Large intestine (tissue), 12 donors: ENCODE measurements at places on chromosomes 3 and 15. TPM values are rescaled to one million over a fixed set of nuclear protein-coding genes. Genes with fewer than 3 reads are reported as not detected.

- H3K4me1 ChIP-seq: no peaks in the 10 kb centered on the region
- H3K36me3 ChIP-seq: no peaks in the 10 kb centered on the region
- DNase-seq: no peak
Observed at GRCh38 chr15:87733977-87734376, 522.6 kb downstream of the NTRK3 start.

DNA sequence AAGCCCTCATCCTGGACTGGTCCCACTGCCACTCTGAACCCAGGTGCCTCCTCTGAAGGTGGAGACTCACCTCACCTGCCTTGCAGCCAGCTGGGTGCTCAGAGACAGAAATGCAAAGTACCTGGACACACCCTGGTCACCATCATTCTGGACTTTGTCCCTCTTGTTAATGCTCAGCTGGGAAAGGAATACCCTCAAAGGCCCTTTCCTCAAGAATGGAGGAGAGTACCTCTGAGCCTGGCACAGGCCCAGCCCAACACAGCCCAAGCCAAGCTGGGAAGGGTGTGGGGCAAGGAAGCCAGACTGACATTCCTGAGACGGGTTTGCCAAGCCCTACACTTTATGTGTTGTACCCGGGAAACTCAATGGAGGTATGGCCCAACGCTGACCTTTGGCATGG is 983 bp upstream of the ALAS1 start:
- peak overlapping the region; percentile 88 for H3K27ac ChIP-seq
- H3K27me3 ChIP-seq: no peaks in the 10 kb centered on the region
- H3K4me3 ChIP-seq: no peak overlapping the region
- H3K4me1 ChIP-seq: peaks cover 33% of the 10 kb centered on the region
- peaks cover 11% of the 10 kb centered on the region for H3K36me3 ChIP-seq
- peak; percentile 96 for DNase-seq

- H3K27me3 ChIP-seq: no peaks in the 10 kb centered on the region
- DNase-seq: no peak
- H3K4me3 ChIP-seq: no peak overlapping the region
- no peaks in the 10 kb centered on the region for H3K36me3 ChIP-seq
- no peaks in the 10 kb centered on the region for H3K4me1 ChIP-seq
Observed at GRCh38 chr3:41464401-41464800, 265.1 kb downstream of the CTNNB1 start.

- DNase-seq: no peak
- H3K4me3 ChIP-seq: no peak overlapping the region
- H3K4me1 ChIP-seq: no peaks in the 10 kb centered on the region
- H3K36me3 ChIP-seq: no peaks in the 10 kb centered on the region
Observed at GRCh38 chr3:107822308-107822707, 268.5 kb downstream of the CD47 start.

GRCh38 chr3:126948980-126949535 is 33.9 kb upstream of the PLXNA1 start:
- no peaks in the 10 kb centered on the region for H3K4me1 ChIP-seq
- no peak for DNase-seq
- H3K27ac ChIP-seq: no peak overlapping the region
- H3K36me3 ChIP-seq: no peaks in the 10 kb centered on the region
- no peak overlapping the region for H3K4me3 ChIP-seq
- H3K27me3 ChIP-seq: no peaks in the 10 kb centered on the region

DNA sequence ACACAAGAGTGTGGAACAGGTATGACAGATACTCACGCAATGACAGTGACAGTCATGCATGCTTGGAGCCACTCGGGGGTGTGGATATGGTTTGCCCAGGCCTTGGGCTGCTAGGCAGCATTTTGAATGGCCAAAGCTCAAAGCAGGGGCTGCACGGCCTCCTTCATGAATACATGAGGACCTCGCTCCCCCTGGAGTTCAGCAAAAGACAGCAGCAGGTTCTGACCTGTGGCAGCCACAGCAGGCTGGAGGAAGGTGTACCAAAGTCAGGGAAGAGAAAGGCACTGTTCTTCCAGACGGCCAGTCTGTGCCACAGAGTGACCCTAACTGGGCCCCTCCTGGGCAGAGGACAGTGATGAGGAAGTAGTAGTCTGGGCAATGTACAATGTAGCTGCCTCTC is 88.2 kb upstream of the C2CD4B start:
- H3K36me3 ChIP-seq: no peaks in the 10 kb centered on the region
- no peak overlapping the region for H3K27ac ChIP-seq
- no peaks in the 10 kb centered on the region for H3K4me1 ChIP-seq
- DNase-seq: peak; percentile 1
- no peaks in the 10 kb centered on the region for H3K27me3 ChIP-seq
- no peak overlapping the region for H3K4me3 ChIP-seq

DNA sequence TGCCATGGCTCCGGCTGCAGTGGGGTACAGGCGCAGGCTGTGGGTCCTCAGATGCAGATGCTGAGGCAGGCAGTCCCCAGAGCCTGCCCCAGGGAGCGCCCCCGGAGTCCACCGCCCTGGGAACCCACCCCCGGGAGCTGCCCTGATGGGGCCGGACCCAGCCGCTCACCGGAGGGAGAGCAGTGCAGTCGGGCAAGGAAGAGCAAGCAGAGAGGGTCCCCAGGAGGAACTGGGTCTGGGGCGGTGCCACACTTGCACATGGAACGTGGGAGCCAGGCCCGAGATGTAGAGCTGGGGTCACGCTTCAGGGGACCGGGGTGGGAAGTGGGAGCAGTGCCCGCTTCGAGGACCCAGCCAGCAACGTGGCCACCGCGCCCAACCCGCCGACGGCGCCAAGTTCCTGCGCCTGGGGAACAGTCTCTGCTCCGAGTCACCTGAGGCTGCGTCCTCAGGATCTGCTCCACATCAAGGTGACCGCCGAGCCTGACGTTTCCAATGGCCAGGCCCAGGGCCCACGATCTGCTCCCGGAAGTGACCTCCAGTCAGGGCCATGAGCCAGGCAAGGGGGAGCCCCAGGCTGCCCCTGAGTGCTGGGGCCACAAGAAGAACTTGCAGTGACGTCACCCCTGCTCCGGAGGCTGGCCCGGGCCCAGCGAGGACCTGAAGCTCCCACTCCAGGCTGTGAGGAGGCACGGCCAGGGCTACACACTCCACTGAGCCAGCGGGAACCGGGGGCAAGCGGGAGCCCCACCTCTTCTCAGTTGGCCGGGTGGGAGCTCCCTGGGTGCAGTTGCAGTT is 27.0 kb upstream of the TFG start:
- DNase-seq: no peak
- peaks cover 8% of the 10 kb centered on the region for H3K36me3 ChIP-seq
- peak overlapping the region; percentile 73 for H3K27ac ChIP-seq
- no peaks in the 10 kb centered on the region for H3K27me3 ChIP-seq
- no peak overlapping the region for H3K4me3 ChIP-seq
- peaks cover 24% of the 10 kb centered on the region for H3K4me1 ChIP-seq

DNA sequence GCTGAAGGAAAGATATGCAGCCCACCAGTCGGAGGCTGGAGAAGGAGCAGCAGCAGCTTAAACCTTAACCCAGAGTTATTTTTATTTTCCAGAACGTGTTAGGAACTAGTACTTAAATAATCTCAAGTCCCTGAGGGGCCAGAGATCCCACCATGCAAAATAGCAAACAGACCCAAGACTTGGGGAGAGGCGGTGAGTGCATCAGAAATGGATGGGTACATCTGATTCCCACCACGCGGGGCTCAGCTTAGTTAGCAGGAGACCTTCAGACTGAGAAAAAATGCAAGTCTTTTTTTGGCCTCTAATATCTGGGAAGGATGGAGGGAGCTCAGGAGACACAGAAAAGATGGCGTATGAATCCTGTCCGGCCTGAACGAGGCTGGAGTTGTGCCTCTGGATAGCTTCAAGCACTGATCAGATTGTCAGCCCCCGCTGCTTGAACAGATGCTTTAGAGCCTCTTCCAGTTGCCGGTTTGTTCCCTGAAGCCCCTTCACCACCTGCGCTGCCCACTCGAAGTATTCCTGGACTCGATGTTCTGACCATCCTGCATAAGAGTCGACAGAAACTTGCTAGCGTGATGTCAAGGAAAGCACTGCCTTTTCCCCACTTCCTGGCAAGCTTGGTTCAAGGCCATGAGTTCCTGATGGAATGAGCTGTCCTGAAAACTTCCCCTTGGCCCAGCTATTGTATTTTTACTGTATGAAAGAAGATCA is 1.3 kb downstream of the HDDC3 start:
- H3K27ac ChIP-seq: peak overlapping the region; percentile 86
- no peaks in the 10 kb centered on the region for H3K36me3 ChIP-seq
- H3K4me3 ChIP-seq: no peak overlapping the region

- no peaks in the 10 kb centered on the region for H3K36me3 ChIP-seq
- no peak overlapping the region for H3K4me3 ChIP-seq
- H3K27me3 ChIP-seq: no peaks in the 10 kb centered on the region
- no peaks in the 10 kb centered on the region for H3K4me1 ChIP-seq
- no peak for DNase-seq
- H3K27ac ChIP-seq: no peak overlapping the region
Observed at GRCh38 chr3:189780546-189781270, 149.5 kb downstream of the TP63 start.

DNA sequence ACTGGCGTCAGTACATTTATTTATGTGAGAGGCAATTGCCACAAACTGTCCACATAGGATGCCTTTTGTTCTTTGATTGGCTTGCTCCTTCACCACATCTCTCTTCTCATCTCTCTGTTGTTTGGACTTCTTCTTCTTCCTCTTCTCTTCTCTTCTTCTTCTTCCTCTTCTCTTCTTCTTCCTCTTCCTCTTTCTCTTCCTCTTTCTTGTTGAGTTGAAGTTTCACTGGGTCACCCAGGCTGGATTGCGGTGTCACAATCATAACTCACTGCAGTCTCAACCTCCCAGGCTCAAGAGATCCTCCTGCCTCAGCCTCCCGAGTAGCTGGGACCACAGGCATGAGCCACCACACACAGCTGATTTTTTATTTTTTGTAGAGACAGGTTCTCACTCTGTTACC is 67.7 kb upstream of the GSK3B start:
- no peaks in the 10 kb centered on the region for H3K36me3 ChIP-seq
- DNase-seq: no peak
- peaks cover 20% of the 10 kb centered on the region for H3K4me1 ChIP-seq
- H3K4me3 ChIP-seq: no peak overlapping the region
- H3K27ac ChIP-seq: no peak overlapping the region

DNA sequence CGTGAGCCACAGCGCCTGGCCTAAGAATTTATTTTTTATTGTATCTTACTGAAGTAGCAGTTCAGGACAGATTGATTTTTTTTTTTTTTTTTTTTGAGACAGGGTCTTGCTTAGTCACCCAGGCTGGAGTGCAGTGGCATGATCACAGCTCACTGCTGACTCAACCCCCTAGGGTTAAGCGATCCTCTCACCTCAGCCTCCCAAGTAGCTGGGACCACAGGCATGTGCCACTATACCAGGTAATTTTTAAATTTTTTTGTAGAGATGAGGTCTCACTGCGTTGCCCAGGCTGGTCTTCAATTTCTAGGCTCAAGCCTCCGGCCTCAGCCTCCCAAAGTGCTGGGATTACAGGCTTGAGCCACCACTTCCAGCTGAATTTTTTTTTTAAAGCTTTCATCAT is 99.8 kb upstream of the HERC1 start:
- no peaks in the 10 kb centered on the region for H3K27me3 ChIP-seq
- no peak overlapping the region for H3K4me3 ChIP-seq
- no peaks in the 10 kb centered on the region for H3K4me1 ChIP-seq
- H3K36me3 ChIP-seq: no peaks in the 10 kb centered on the region

GRCh38 chr3:67704322-67704721 is 49.9 kb upstream of the SUCLG2 start:
- H3K4me3 ChIP-seq: no peak overlapping the region
- no peaks in the 10 kb centered on the region for H3K36me3 ChIP-seq
- no peak overlapping the region for H3K27ac ChIP-seq
- peak; percentile 19 for DNase-seq

- H3K36me3 ChIP-seq: no peaks in the 10 kb centered on the region
- no peak overlapping the region for H3K27ac ChIP-seq
- DNase-seq: no peak
- H3K27me3 ChIP-seq: peaks cover 9% of the 10 kb centered on the region
- H3K4me1 ChIP-seq: no peaks in the 10 kb centered on the region
Observed at GRCh38 chr15:62320259-62320658, 155.2 kb upstream of the C2CD4B start.

DNA sequence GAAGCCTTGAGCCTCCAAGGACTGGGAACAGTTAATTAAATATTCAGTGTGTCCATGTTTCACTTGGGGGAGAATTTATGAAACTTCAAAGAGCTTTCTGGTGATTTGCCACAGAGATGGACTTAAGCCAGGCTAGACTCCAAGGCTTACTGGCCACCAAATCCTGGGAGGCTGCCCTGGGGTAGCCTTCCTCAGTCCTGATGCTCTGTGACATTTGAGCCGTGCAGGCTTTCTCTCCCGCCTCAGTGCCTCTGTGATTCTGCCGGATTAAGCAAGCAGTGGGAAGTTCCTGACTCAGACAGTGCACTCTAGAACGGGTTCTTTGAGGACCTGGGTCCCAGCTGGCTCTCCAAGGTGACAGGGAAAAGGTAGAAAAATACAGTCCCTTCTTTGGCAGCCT is 314.7 kb upstream of the ICE2 start:
- no peak for DNase-seq
- H3K27me3 ChIP-seq: no peaks in the 10 kb centered on the region
- H3K4me1 ChIP-seq: no peaks in the 10 kb centered on the region
- H3K36me3 ChIP-seq: no peaks in the 10 kb centered on the region

GRCh38 chr15:90300988-90301706 is 35.7 kb downstream of the NGRN start:
- no peaks in the 10 kb centered on the region for H3K36me3 ChIP-seq
- H3K4me1 ChIP-seq: peaks cover 2% of the 10 kb centered on the region
- no peak overlapping the region for H3K27ac ChIP-seq
- H3K27me3 ChIP-seq: no peaks in the 10 kb centered on the region

- no peak for DNase-seq
- H3K27me3 ChIP-seq: no peaks in the 10 kb centered on the region
- no peaks in the 10 kb centered on the region for H3K36me3 ChIP-seq
- no peak overlapping the region for H3K4me3 ChIP-seq
- H3K27ac ChIP-seq: no peak overlapping the region
Observed at GRCh38 chr15:85570336-85570735, 189.9 kb downstream of the AKAP13 start.

- H3K4me3 ChIP-seq: no peak overlapping the region
- H3K36me3 ChIP-seq: peaks cover 10% of the 10 kb centered on the region
- H3K27ac ChIP-seq: no peak overlapping the region
- H3K4me1 ChIP-seq: no peaks in the 10 kb centered on the region
- H3K27me3 ChIP-seq: no peaks in the 10 kb centered on the region
Observed at GRCh38 chr3:37737134-37737533, 124.5 kb upstream of the CTDSPL start.

ABI3BP gene
- polyA plus RNA-seq: 75.9 TPM

ACOX2 gene
- polyA plus RNA-seq: 96.9 TPM

CHRD gene
- polyA plus RNA-seq: 3.7 TPM

SPATA12 gene
- not detected for polyA plus RNA-seq

CPEB1 gene
- 1.5 TPM for polyA plus RNA-seq

MUSTN1 gene
- polyA plus RNA-seq: 2.8 TPM

IMPG2 gene
- 0.57 TPM for polyA plus RNA-seq

ARHGAP11A gene
- polyA plus RNA-seq: 15.3 TPM

HCLS1 gene
- polyA plus RNA-seq: 16.4 TPM

CRYBG3 gene
- 8.9 TPM for polyA plus RNA-seq

WDR93 gene
- polyA plus RNA-seq: 0.30 TPM

SCAPER gene
- 28.0 TPM for polyA plus RNA-seq
